Neural progenitor cell (in vitro differentiated cells): ENCODE measurements at places on chromosomes 6 and 20. TPM values are rescaled to one million over a fixed set of nuclear protein-coding genes. Genes with fewer than 3 reads are reported as not detected.
A peak's percentile ranks its signal among the peaks of the same experiment; 100 is the strongest.

DNA sequence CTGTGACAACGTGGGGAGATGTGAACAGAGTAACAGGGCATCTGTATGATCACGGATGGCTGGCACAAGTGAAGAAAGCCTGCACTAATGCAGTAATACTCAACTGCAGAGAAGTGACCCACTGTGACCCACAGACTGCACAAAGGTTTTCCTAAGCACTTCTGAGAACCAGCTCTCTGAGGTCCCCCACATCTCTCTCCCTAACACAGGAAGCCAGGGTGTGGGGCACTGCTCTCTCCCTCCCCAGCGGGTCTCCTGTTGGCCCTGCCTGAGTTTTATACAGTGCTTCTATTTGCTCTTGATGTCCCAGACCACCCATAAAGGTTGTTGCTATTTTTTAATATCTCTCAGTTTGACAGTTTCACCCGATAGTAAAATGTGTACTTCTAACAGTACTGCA, 11.3 kb downstream of the APMAP start:
- peaks cover 10% of the 10 kb centered on the region for H3K36me3 ChIP-seq
- no peak overlapping the region for H3K27ac ChIP-seq

DNA sequence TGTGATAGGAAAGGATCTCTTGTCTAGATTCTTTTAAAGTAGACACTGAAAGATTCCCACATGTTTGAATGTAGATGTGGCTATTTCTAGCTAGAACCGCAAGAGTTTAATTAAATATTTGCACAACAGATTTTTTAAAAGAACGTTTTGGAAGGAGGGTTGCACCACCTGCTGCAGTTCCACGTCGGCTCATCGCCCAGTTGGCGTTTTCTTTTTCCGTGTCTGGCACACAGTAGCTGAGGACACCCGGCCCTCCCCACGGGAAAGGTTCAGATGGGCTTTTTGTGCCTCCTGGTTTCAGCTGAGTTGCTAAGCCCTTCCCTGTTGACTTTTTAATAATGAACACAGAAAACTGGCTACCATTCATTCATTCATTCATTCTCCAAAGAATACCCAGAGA, 41.8 kb upstream of the DOK5 start:
- peaks cover 7% of the 10 kb centered on the region for H3K4me1 ChIP-seq
- H3K27me3 ChIP-seq = no peaks in the 10 kb centered on the region

- no peak overlapping the region for H3K4me3 ChIP-seq
- H3K27me3 ChIP-seq = no peaks in the 10 kb centered on the region
- DNase-seq = no peak
Measured at GRCh38 chr6:38067263-38067980, 247.9 kb downstream of the ZFAND3 start.

GRCh38 chr6:33313105-33313708, 671 bp downstream of the TAPBP start:
- peaks cover 18% of the 10 kb centered on the region for H3K4me1 ChIP-seq
- H3K4me3 ChIP-seq = peak overlapping the region; percentile 54
- H3K36me3 ChIP-seq = no peaks in the 10 kb centered on the region

DNA sequence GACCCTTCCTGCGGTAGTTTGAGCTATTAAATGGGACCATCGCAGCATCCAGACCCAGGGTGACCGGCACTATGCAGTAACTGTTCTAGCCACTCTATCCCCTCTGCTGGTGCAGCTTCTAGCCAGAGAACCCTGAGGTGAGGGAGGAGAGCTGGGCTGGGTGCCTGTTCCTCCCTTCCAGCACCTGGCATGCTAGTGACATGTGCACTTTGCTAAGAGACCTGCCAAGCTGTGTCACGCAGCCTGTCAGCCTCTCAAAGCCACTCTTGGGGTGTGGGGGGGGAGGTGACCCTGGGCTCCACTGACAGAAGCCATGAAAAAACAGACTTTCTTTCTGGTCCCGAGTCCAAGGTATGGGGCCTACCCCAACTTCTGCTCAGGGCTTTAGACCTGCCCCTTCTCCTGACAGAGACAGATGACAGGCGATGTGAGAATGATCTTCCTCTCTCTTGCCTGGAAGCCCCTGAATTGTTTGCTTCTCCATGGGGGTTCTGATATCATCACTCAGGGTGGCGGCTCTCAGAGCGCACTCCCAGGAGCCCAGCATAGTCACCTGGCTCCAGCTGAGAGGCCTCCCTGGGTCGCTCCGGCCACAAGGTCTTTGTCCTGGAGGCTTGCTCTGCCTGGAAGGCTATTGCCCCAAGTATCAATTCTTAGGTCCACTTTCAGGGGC, 47.2 kb upstream of the MLN start:
- H3K36me3 ChIP-seq = no peaks in the 10 kb centered on the region
- no peaks in the 10 kb centered on the region for H3K4me1 ChIP-seq
- H3K4me3 ChIP-seq = no peak overlapping the region
- no peaks in the 10 kb centered on the region for H3K27me3 ChIP-seq
- no peak for DNase-seq
- H3K27ac ChIP-seq = no peak overlapping the region

DNA sequence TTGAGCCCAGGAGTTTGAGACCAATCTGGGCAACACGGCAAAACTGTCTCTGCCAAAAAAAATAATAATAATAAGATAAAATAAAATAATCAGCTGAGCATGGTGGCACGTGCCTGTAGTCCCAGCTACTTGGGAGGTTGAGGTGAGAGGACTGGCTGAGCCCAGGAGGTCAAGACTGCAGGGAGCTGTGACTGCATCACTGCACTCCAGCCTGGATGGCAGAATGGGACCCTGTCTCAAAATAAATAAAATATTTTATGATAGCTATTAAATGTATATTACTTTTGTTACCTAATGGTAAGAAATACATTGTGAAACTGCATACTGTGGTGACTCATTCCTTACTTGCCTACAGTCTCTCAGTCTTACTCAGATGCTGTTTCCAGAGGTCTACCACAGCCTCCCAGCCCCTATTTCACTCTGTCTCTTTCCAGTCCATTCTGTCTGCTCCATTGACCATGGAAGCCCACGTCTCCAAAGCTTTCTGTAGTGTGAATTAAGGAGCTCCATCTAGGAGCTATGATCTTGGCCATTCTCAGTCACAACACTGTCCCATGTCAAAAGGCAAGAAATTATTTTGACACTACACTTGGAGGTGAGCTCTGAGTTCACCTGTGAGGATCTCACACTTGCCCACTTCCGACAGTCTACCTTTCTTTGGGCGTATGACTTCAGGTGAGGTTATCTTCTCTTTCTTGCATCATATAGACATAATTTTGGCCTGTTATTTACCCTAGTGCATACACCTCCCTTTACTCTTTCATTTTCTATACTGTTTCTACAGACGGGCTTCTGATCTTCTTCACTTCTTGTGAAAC, 22.4 kb upstream of the SNX9 start:
- H3K27me3 ChIP-seq = no peaks in the 10 kb centered on the region
- H3K36me3 ChIP-seq = no peaks in the 10 kb centered on the region
- no peak for DNase-seq
- H3K4me3 ChIP-seq = no peak overlapping the region

GRCh38 chr6:169577236-169577635, 124.6 kb downstream of the WDR27 start:
- H3K27me3 ChIP-seq = no peaks in the 10 kb centered on the region
- H3K4me1 ChIP-seq = no peaks in the 10 kb centered on the region
- no peak for DNase-seq
- H3K4me3 ChIP-seq = no peak overlapping the region
- no peak overlapping the region for H3K27ac ChIP-seq

DNA sequence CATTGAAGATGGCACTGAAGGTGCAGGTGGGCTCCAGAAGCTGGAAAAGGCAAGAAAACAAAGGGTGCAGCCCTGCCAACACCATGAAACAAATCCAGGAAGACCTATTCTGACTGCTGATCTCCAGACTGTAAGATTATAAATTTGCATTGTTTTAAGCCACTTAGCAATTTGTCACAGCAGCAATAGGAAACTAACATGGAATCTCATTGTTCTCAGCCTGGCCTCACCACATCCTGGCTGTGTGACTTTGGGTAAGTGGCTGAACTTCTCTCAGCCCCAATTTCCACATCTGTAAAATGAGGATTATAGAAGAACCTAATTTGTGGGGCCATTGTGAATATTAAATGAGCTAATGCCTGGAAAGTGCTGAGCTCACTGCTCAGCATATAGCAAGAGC, 160.4 kb upstream of the MAFB start:
- H3K36me3 ChIP-seq = no peaks in the 10 kb centered on the region
- H3K27me3 ChIP-seq = no peaks in the 10 kb centered on the region
- H3K4me3 ChIP-seq = no peak overlapping the region
- peaks cover 6% of the 10 kb centered on the region for H3K4me1 ChIP-seq

- DNase-seq = no peak
- H3K4me3 ChIP-seq = no peak overlapping the region
- no peaks in the 10 kb centered on the region for H3K4me1 ChIP-seq
- no peak overlapping the region for H3K27ac ChIP-seq
Measured at GRCh38 chr6:38933426-38933825, 115.2 kb upstream of the GLP1R start.

The MEI4 gene
- total RNA-seq = 1.0 TPM in 2 replicates

The IL17A gene
- total RNA-seq = not detected in 2 replicates
